ENCODE measurements at places on chromosomes 3 and 15.

- no peak for DNase-seq
These were observed 103.5 kb downstream of the MITF start for GRCh38 chr3:69842789-69843188.

- peak; percentile 35 for DNase-seq
These were observed 62.7 kb downstream of the USP13 start for GRCh38 chr3:179715582-179715981.

DNA sequence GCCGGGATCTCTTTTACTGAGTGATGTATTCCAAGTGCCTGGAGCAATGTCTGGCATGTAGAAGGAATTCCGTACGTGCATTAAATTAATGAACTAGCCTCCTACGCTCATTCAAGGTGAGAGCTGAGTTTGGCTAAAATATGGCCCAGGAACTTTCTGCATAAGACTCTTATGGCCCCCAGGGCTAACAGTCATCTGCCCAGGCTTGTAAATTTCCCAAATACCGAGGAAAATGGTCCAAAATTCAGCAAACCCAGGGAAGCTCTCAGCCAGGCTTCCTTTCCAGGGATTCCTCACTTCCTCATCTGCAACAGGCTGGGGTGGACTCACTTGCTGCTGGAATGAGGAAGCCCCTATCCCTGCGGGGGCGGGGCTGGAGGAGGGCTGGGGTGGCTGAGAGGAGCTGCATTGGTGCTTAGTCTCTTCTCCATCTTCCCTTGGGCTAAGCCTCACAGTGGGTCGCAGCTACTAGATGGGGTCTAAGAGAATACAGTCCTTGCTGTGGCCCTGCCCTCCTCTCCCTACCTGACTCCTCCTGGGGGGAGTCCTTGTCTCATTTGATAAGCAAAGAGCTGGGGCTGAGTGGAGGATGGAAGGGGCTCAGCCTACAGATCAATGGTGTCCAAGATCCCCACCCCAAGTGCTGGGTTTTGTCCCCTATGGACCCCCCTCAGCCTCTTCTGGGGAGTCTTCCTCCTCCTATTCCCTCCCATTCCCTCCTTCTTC is 28.5 kb upstream of the APOD start:
- DNase-seq = no peak

GRCh38 chr3:167973046-167973445 is 122.7 kb downstream of the GOLIM4 start:
- DNase-seq = no peak

DNA sequence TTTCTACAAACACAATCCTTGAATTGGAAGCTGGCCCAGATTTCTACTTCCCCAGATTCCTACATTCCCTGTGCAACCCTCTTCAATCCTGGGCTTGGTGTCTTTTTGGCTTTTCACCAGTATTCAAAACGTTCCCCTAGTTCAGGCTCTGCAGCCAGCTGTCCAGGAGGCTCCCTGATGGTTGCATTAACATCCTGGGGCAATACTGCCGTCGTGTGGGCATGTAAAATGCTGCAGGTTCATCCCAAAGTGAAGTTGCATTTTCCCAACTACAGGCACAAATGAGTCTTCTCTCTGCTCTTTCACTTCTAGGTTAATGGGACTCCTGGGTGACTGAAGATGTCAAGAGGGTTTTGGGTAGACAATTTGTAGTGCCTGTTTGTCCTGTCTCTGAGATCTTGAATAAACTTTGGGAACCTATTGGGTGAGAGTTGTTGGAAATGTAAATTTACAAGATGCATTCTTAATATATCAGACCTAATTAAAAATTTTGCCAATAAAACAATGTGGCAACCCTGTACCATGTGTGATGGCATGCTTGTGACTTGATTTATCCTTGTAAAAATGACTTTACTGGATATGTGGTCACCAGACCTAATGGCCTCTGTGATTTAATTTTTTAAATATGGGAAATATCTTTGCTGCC is 28.6 kb downstream of the SOX14 start:
- no peak for DNase-seq

DNA sequence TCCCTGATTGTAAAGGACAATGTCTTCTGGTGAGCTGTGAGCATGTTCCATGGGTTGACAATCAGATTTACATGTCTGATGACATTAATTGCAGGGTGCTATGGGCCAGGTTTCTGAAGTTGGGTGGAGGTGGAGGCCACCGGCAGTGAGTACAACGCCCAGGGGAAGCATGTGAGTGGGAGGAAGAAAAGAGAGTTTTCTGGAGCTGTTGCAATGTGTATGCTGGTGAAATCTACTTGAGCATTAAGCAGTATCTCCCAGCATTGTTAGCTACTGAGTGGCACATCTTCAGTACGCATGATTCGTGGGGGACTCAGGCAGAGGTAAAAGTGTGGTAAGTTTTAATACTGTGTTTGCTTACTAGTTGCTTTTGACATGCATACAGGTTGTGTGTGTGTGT is 26.6 kb downstream of the TMEM45A start:
- DNase-seq = no peak

Measured in astrocyte of the spinal cord (primary cell).